ENCODE measurements at places on chromosomes 3 and 15.

DNA sequence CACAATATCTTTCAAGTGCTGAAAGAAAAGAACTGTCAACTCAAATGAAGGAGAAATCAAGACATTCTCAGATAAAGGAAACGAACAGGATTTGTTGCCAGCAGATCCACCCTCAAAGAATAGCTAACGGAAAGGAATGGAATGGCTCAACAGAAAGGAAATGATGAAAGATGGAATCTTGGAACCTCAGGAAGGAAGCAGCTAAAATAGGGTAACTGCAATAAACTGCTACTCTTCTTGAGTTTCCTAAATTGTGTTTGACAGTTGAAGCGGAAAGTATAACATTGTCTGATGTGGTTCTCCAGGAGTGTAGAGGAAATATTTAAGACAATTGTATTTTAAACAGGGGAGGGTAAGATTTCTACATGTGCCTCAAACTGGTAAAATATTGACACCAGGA is 22.0 kb downstream of the PRR23E start:
- DNase-seq: no peak

- DNase-seq: peak; percentile 10
These were observed 4.2 kb upstream of the NPHP3 start for GRCh38 chr3:132726341-132726823.

- DNase-seq: no peak
These were observed 13.6 kb upstream of the GLCE start for GRCh38 chr15:69146724-69147435.

DNA sequence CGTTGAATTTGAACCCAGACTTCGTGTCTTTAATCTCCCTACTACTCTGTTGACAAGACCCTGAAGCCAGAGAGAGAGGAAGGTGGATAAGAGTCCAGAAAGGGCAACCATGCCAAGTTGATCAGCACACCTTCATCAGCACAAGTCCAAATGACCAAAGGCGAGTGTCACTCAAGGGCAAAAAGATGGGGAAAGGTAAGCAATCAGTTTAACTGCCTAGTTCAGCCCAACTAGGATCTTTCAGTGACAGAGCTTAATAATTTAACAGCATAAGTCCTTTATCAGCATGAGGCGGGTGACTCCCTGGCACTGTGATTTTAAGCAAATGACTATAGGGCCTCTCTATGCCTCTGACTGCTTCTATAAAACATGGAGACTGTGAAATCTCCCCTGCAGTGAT is 6.2 kb downstream of the SUCLG2 start:
- no peak for DNase-seq

DNA sequence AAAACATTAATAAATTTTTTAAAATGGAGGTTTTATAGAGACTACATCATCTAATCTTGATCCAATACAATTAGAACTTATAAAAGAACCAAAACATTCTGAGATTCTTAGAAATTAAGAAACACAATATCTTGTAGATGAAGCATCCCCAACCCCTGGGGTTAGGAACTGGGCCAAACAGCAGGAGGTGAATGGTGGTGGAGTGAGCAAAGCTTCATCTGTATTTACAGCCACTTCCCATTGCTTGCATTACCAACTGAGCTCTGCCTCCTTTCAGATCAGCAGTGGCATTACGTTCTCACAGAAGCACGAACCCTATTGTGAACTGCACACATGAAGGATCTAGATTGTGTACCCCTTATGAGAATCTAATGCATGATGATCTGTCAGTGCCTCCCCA is 36.3 kb downstream of the KNL1 start:
- no peak for DNase-seq

DNA sequence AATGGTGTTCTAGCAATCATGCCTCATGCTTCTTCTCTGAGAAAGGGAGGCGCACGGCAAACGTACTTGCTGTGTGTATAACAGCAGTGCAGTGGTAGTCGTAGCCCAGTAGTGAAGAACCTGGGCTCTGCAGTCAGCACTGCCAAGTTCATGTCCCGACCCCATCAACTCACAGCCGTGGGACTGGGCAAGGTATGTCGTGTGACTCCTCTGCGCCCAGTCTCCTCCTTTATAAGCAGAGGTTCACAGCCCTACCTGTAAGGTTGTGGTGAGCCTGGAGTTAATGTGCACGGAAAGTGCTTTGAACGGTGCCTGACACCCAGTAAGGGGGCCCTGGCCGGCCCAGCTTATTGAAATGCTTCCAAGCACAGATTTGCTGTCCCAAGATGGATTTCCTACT is 26.6 kb downstream of the EHD4 start:
- DNase-seq: no peak

DNA sequence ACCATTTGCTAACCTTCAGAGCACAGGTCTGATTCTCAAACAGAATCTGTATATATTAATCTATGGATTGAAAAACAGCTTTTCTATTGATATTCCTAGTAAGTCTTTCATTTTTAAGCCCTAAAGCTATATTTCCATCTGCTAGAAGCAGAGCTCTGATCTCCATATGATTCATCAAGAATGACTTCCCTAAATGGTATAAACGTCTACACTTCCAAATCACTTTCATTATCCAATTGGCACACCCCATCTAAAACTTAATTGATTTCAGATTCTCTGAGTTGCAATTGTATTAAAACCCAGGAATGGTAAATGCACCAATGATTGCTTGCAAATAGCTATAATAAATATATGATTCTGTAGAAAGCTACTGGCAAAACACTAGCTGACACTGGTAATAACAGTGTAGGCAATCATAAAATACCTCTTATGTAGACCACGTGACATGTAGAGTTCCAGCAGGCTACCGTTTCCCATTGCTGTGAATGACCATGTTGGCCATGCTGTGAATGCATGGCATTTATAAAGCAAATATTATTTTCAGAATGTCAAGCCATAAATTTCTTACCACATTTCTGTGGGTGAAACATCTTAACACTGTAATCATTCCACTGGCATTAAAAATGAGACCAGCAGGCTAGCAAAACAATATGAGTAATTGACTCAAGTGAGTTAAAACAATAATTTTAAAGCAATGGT is 226.0 kb downstream of the ZMAT3 start:
- no peak for DNase-seq

GRCh38 chr3:8518138-8518537 is 16.5 kb downstream of the LMCD1 start:
- DNase-seq: no peak

Measured in NCI-H2171 (cell line).